ENCODE measurements at places on chromosomes 13 and 19.

DNA sequence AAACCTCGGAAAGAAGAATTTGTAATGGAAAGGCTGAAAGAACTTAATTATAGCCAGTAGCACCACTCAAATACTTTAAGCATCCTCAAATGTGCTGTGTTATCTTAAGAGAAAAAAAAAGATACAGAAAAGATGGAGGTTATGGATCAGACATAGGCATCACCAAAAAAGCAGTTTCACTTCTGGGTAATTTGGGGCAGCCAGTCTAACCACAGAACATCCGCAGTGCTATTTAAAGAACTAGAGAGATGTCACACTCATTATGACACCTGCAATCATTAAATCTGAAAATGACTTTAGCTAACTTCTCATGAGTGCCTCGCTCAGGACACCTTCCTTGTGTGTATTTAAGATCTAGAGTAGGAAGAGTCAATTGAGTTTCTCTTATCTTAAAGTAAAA is 211.8 kb downstream of the RBM26 start:
- DNase-seq, result peak; percentile 95

DNA sequence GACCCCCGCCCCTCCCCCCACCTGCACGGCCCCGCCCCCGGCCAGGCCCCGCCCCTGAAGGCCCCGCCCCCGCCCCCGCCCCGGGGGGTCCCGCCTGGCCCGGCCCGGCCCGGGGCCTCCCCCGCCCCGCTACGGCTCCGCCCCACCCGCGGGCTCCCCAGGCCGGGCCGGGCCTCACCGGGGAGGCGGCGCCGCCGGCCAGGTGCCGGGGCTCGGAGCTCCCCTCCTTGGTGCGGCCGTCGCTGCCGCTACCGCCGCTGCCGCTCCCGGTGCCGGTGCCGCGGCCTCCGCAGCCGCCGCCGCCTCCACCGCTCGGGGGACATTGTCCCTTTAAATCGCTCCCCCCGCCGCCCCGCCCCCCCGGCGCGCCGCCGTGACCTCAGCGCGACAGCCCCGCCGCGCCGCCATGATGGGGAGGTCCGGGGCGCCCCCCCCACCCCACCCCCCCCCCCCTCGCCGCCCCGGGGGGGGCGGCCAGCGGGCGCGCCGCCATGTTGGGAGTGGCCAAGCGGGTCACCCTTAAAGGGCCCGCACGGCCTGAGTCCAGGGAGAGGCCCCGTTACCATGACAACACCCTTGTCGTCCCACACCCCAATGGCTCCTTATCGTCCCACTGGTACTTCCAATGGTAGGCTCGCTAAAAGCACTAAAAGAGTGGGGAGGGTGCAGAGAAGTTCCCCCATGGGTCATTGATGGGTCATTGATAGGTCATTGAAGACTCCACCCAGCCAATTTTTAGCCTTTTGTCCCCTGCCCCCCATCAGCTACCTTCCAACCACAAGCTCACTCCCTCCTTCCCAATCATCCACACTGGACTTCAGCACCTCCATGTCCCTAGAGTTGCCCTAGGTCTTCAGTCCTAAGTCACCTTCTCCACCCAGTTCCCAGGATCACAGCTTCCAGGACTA is at the start of gene WIZ:
TSS of gene WIZ (minus strand) at position 337 of the 908 bp plus-strand sequence. CDS start 1,649 bp downstream, outside the sequence.
- DNase-seq, result peak; percentile 69

GRCh38 chr19:18204394-18205199 is 755 bp upstream of the RAB3A start:
- DNase-seq, result peak; percentile 83

DNA sequence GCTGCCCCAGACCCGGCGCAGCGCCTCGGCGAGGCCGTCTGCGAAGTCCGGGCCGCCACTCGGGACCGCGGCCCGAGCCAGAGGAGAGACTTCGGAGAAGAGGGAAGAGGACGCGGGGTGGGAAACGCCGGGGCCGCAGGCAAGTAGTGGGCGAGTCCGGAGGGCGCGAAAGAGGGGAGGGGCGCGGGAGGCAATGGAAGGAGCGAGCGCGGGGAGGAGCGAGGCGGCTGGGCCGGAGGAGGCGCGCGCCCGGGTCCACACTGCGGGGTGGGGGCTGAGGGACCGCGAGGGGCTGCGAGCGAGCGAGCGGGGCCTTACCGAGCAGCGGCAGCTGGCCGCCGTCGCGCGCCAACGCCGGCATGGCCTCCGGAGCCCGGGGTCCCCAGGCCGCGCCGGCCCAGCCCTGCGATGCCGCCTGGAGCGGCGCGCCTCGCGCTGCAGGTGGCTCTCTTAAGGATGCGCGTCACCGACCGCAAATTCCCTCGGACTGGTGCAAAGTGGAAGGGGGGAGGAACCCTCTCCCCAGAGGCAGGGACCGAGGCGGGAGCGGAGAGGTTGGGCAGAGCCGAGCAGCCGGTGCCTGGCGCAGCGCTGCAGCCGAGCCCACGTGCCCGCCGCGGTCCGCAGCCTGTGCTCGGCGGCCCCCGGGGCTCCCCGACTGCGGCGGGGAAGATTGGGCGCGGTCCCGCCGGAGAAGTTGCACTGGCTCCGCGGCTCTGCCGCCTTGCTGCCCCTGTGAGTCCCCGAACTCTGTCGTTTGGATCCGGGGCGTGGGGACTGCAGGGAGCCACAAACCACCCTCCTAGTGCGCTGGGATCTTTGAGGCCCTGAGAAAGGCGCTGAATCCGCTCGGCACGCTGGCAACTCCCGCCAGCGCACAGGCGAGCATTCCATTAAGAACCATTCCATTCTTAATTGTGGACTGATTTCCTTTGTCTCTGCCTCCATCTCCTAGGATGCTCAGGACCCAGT is at the start of gene FLT3:
TSS of gene FLT3 (minus strand) at position 427 of the 972 bp plus-strand sequence. CDS start at position 361, 66 bp downstream.
- peak; percentile 91 for DNase-seq

DNA sequence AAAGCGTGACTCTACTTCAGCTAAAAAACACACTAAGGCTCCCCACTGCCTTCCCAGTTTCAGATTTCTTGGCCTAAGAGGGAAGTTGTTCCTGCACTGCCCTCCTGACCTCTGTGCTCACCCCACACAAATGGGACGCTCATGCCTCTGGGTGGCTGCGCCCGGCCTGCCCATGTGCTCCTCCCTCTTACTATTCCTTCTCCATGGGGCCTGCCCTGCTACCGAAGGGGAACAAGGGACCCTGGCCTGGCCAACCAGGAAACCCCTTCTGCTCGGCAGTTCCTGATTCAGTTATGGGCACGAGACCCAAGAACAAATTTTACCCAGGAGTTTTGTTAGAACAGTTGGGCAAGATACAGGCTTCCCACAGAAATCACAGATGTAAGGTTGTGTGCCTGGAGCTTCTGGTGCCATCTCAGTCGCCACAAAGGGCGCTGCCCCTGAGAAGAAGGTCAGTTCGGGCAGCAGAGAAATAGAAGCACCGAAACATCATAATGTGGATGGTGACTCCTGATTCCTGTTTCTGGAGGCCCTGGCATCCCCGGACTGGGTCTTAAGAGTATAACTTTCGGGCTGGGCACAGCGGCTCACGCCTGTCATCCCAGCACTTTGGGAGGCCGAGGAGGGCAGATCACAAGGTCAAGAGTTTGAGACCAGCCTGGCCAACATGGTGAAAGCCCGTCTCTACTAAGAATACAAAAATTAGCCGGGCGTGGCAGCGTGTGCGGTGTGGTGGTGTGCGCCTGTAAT is 5.4 kb upstream of the PLPP2 start:
- peak; percentile 72 for DNase-seq

DNA sequence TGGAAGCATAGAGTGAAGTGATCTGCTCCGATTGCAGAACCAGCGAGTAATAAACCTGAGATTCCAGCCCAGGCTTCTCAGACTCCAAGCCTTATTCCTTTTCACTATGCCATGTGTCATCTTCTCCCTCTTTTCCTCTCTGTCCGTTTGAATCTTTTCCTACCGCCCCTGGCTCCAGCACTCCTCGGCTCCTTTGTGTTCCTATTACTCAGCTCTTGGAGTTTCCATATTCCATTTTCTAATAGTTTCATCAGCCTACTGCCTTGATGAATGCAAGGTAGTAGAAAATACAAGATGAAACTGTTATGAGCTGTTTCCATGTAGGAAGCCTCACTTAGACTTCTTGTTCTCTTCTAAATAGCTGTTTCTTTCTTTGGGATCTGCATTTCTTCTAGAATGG is 138.6 kb downstream of the MYO16 start:
- DNase-seq, result no peak

GRCh38 chr19:50547385-50548190 is 20.6 kb downstream of the LRRC4B start:
- DNase-seq, result no peak

GRCh38 chr19:49932731-49933131 is 3.4 kb upstream of the NUP62 start:
- DNase-seq, result no peak
